Hippocampal formation (tissue), 2 donors: ENCODE measurements at places on chromosomes 1 and 21.

DNA sequence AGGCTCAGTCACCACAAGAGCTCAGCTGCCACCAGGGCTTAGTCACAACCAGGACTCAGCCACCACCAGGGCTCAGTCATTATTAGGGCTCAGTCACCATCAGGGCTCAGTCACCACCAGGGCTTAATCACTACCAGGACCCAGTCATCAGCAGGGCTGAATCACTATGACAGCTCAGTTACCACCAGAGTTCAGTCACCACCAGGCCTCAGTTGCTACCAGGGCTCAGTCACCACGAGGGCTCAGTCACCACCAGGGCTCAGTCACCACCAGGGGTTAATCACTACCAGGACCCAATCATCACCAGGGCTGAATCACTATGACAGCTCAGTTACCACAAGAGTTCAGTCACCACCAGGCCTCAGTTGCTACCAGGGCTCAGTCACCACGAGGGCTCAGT lies 196.2 kb downstream of the NPHP4 start:
- no peak for DNase-seq

GRCh38 chr1:165060285-165060793 lies 296.2 kb downstream of the LMX1A start:
- no peak for DNase-seq

GRCh38 chr1:43705982-43706597 lies 1.2 kb upstream of the ST3GAL3 start:
- no peak for DNase-seq

DNA sequence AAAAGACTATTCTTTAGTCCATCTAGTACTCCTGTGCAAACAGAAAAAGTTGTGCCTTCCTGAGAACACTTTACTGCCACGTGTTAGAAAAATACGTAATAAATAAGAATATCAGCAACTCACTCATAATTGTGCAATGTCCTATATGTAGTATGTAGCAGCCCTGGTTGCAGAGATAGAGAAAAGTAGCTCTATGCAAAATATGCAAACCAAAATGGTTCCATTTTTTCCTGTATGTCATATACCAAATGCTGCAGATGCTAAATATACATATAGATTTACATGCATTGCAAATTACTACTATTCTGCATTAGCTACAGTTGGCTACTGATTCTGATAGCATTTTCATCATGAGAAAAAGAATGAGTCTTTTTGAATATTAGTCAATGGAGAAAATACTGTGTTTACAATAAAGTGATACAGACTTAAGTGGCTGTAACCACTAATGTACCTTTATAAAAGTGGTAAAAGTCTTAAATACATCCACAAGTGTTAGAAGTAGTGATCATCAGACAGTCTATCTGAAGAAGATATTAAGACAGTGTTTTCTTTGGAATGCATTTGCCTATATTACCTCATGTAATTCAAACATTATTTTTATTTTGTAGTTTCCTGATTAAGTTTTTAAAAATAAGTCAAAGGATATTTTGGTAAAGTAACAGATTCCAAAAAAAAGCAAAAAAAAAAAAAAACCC lies 19.8 kb downstream of the NME7 start:
- DNase-seq, result no peak

GRCh38 chr1:169217636-169218035 lies 111.1 kb downstream of the ATP1B1 start:
- no peak for DNase-seq

GRCh38 chr1:235817101-235817728 lies 49.5 kb downstream of the LYST start:
- no peak for DNase-seq

DNA sequence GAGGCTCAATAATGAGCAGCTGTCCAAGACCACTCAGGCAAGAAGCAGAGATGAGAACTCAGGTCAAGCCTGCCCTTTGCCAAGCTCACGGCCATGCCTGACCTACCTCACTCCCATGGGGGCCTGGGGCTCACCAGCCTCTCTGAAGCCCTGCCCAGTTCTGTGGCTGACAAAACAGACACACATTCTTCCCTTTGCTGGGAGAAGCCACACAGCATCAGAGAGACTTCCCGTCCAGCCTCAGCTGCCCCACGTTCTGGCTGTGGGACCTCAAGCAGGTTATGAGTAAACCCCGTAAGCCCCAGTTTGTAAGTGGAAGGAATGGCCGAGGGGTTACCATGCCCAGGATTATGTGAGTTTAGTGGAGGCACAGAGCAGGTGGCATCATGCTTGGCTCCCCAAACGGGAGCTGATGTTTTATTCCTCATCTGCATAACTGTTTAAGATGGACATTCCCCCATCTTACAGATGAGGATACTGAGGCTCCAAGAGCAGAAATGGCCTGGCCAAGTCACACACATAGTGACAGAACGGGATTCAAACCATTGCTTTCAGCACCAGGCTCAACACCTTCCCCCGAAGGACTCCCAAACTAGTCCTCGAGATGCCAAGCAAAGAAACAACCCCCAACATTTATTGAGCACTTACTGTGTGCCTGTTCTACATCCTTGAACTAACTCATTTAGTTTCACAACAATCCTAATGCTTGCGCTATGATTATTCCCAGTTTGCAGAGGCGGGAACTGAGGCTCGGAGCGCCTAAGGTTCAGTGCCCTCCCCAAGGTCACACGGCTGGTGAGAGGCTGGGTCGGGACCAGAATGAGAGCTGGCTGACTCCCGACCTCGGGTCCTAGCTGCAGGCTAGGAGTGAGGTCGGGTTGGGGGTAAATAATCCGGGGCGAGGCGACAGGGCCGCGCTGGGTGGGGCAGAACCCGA lies 49.1 kb upstream of the LAPTM5 start:
- DNase-seq, result no peak

DNA sequence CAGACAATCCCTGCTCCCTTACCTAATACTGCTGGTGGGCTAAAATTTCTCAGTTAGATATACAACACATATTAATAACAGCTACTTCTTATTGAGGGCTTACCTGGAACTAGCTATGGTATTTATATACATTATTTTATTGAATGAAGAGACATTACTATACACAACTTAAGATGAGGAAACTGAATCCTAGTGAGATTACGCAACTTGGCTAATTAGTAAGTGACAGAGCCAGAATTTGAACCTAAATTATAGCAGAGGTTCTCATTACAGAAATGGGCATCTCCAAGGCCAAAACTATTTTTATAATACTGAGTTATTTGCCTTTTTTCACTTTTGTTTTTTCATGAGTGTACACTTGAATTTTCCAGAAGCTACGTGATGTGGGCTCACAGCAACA lies 44.5 kb upstream of the SMYD2 start:
- DNase-seq, result no peak

DNA sequence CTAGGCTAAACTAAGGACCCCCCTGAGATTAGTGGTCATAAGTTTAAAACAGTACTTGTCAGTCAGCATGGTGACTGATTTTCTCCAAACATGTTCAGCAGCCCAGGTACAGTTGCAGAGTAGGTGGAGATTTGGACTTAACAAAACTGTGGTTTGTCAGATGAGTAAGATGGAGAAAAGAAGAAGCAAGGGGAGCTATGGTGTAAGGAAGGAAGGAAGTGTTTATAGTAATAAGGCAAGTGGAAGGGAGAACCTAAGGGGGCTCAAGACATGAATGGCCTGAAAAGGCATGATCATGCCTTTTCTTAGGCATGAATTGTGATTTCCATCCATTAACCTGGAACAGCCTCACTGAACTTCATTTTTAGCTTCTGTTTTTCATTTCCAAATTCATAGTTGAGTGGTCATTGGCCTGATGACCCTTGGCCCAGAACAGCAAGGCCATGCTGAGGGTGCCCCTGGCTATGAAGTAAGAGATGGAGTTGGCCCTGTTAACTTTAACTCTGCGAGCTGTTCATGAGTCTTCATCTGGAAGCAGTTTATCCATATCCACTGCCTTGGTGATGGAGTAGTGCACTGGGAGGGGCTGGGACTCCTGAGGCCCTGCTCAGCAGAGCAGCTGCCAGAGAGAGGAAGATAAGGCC lies 60.7 kb downstream of the LRRC8D start:
- DNase-seq, result no peak

- DNase-seq, result no peak
These were observed 50.4 kb downstream of the MDM4 start for GRCh38 chr1:204566583-204566955.

GRCh38 chr1:3461238-3461933 lies 6.9 kb downstream of the ARHGEF16 start:
- no peak for DNase-seq

GRCh38 chr1:152313319-152313801 lies 11.7 kb downstream of the FLG start:
- no peak for DNase-seq

- no peak for DNase-seq
These were observed 101.8 kb downstream of the CD247 start for GRCh38 chr1:167416506-167416905.

DNA sequence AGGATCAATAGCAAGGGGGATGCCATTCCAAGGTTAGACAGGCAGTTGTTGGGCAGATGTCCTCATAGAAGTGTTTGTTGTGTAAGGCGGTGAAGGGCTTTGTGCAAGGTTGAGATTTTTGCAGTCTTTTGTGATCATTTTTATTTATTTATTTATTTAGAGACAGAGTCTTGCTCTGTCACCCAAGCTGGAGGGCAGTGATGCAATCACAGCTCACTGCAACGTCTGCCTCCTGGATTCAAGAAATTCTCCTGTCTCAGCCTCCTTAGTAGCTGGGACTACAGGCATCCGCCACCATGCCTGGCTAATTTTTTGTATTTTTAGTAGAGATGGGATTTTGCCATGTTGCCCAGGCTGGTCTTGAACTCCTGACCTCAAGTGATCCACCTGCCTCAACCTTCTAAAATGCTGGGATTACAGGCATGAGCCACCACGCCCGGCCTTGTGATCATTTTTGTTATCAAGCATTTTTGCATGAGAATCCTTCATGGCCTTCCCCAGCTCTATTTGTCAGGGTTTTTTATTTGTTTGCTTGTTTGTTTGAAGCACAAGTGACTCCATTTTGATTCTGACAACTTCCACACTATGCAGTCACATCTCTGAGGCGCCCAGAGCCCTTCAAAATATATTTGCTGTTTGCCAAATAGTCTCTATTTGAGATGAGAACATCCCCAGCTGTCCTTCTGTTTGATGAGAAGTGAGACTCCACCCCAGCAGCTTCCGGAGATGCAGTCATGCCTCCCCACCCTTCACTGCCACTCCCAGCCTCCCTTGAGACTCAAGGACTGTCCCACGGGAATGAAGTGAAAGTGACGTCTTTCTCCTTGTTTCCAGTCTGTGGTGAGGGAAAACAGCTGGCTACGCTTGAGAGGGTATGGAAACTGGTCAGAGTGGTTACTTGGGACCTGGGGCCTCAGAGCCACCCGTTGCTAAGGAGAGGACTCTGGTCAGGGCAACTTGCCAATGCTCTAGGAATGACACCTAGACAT lies 38.0 kb downstream of the TMEM50B start:
- DNase-seq, result no peak

DNA sequence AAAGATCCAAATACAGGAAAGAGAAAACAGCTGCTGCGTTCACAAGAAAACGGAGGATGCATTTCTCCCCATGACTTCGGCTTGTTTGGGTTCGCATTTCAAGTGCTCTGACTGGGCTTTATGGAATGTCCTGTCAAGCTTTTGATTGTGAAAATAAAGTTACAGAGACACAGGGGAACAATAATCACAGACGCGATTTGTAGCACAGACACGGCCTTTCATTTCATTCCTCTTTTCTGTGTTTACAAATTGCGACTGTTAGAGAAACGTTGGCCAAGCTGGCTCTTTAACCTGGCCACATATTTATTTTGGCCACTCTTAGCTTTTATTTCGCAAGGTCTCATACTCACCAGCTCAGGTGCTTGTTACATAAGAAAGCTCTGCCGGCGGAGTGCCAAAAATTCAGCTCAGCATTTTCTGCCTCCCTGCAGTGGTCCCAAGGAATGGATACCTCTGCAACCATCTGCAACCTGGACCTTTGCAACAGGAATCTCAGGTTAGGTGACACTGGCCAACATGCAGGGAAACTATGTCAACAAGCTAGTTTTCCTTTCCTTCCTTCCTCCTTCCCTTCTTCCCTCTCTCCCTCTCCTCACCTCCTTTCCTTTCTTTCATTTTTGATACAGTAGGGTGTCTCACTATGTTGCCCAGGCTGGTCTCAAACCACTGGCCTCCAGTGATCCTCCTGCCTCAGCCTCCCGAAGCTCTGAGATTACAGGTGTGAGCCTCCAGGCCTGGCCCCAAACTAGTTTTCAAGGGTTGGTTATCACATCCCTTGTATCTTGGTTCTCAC lies 58.2 kb upstream of the SLC45A1 start:
- no peak for DNase-seq

DNA sequence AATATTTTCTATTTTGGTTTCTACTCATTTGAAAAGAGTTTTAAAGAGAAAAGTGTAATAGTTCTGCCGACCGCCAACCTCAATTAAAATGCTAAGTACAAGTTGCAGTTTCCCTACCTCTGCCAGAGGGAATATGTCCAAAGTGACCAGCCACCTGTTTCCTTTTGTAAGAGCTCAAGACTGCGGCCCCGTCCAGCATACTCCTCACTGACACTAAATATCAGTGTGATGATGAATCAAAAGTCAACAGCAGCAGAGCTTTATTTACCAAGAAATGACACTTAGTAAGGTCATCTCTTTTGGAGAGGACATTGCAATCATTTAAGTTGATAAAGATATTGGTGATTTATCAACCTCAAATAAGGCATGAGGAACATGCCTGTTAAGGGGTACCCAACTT lies 57.4 kb upstream of the NRIP1 start:
- DNase-seq, result no peak

GRCh38 chr1:50214717-50215116 lies 106.0 kb downstream of the ELAVL4 start:
- DNase-seq, result no peak

GRCh38 chr1:11414926-11415538 lies 63.9 kb upstream of the DISP3 start:
- no peak for DNase-seq

DNA sequence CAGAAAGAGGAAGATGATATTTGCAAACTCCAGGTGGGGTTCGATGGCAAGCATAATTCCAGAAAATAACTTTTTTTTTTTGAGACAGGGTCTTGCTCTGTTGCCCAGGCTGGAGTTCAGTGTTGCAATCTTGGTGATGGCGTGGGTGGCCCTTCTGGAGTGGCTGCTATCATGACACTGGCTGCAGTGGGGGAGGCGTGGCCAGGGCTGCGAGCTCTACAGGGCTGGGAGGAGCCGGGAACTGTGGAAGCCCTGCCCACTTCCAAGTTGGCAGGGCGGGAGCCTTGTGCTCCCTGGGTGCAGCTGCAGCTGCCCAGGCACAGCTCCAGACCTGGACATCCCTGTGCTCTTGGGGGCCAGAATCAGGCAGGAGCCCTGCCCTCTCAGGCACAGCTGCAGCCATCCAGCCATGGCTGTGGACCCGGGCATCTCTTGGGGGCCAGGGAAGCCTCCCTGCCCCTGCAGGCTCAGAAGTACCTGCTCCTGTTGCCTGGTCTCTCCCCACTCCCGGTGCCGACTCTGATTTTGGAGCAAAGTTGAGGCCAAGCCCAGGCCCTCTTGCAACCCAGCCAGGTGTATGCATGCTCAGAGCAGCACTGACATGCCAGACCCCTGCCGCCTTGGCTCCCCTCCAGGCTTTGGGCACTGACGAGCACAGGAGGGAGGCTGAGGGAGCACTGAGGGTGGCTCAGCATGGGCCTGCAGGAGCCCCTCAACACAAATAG lies 7.2 kb upstream of the BCL10 start:
- no peak for DNase-seq
